Cerebellar cortex (tissue), 1 donor: ENCODE measurements at places on chromosomes 6 and 20.

GRCh38 chr6:33018904-33019303, 9.5 kb upstream of the HLA-DOA start:
- no peak for DNase-seq

DNA sequence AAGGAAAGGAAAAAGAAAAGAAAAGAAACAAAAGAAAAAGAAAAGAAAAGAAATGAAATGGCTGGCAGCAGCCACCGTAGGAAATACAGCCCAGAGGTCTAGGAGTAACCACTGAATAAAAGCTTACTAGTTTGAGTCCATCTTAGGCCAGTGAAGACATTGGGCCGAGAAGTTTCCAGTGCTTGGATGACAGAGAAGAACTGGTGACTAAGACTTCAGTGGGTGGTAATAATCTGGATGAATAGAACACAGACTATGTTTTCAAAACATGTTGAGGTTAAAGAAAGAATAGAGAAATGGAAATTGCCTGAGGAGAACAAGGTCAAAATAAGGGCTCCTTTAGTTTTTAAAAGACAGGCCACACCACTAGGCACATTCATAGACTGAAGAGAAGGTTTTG, 198.8 kb downstream of the ATXN1 start:
- no peak for DNase-seq

DNA sequence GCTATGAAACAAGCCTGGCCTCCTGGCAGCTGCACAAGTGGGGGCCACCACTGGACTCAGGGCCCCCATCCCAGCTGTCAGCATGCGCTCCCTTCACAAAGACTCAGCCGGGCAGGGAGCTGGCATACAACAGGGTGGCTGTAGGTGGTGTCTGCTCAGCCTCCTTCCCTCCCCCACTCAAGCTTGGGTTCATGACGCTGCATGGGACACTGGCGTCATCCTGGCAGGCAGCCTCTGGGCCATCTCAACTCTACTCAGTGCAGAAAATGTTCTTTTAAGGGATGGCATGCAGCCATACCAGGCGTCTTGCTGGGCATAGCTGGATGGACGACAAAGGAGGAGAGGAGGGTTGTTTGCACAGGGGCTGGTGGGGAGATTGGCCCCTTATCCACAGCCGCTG, 30.5 kb downstream of the SAYSD1 start:
- peak; percentile 5 for DNase-seq

DNA sequence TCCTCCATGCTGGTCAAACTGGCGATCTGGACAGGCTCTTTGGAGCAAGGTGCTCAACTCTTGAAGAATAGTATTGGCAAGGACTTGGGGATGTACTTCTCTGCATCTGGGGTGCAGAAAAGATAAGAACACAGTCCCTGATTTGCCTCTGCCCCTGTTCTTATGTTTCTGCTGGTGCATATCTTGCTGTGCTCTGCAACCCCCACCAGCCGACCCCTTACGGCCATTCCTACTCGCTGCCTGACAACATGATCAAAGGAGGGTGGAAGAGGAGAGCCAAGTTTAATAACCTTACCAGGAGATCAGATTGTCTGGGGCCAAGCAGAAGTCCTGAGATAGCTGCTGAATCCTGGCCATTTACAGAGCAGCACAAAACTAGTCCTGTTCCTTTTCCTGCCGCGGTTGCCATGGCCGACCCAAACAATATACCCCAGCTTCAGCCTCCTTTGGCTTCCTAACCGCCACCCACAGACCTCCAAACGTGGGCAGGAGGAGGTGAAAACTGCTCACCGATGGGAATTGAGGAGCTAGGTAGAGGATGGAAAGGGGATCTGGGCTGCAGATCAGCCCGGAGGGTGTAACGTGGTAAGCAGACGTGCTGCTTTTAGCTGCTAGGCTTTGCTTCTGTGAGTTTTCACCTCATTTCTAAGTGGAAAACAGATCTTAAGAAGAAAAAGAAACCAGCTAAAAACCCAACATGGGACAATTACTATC, 60.9 kb downstream of the ATXN1 start:
- DNase-seq, result no peak

DNA sequence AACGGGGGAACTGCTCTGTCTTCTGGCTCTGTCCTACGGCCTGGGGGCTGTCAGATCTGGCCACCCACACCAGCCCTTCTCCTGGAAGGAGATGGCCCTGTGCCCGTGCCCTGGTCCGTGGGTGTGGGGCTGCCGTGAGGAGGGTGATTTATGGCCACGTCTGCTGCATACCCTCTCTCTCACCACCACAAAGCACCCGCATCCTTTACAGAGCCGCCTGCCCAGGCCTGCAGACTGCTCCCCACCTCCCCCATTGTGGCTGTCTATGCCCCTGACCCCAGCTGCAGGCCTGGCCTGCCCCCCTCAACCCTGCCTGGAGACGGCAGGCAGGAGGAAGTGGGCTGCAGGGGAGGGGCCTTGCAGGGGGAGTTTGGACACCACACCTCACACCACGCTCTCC, 72.7 kb upstream of the GATA5 start:
- DNase-seq, result no peak

GRCh38 chr20:60210779-60211617, 252.8 kb downstream of the CDH26 start:
- DNase-seq, result peak; percentile 52

DNA sequence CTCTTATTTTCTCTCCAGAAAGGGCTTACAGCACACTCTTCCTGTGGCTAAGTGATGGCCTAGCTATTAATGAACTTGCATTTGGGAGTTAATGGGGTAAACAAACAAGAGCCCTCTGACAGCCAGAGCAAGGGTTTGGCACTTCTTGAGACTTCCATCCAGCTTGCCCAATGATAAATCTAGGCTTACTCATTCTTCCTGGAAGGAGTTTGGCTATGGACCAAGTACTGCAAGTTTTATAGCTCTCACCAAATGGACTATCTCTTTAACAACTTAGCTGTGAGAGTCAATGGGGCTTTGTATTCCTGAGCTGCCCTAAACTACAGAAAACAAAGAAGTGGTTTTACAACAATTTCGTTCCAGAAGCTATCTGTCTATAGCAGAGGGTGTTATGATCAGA, 16.7 kb upstream of the PI3 start:
- no peak for DNase-seq

DNA sequence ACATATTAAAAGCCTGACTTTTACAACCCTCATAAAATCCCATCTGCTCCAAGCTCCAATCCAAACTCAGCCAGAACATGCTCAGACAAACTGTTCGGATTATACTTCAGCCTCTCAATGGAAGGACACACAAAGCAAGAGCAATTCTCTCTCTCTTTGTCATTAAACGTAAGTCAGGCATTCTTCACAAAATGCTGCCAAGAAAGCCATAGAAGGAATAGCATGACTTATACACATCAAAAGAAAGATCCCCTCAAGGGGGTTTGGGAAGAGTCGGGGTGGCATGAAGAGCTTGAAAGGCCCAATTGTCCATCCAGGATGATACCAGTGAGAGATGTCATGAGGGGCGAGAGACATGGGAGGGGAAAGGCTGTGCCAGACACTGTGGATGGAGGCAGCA, 268.9 kb downstream of the PREX1 start:
- no peak for DNase-seq

GRCh38 chr6:53119349-53119748, 29.3 kb downstream of the GCM1 start:
- no peak for DNase-seq

GRCh38 chr6:155604991-155605390, 149.4 kb upstream of the NOX3 start:
- DNase-seq, result no peak

DNA sequence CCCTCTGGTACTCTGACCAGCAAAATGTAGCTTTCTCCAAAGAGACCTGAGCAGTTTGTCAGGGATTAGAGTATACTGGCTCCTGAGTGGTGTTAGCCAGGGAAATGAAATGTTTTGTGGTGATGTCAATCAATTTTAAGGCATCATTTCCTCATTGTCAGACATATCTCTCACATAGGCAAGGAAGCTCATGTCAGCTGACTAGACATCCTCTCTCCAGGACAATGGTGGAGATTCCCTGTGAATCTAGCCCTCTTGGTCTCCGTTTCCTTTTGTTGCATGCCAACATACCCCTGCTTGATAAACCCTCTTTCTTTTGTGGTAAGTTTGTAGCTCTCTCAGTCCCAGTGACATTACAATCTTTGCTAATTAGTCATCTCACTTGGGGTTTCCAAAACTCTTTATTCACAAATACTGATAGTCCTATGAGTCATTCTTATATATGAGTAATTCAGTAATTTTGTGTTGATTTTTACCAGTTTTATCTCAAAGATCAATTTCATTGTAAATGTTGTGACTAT, 135.6 kb upstream of the PTPRK start:
- no peak for DNase-seq

DNA sequence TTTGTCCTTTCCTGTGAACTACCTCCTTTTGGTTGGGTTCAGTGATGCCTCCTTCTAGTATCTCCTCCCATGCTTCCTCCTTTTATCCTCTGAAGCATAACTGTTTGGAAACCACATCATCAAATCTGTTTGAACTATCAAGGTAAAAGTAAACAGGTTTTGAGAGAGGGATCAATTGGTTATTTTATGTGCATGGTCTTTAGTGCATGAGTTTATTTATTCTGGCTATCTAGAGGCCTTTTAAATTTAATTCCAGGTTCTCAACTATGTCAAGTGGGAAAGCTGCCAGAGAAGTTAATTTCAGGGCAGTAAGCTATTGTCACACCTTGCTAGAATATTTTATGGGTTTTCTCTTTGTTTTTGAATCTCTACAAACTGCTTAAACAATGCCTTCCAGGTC, 54.1 kb downstream of the WASF1 start:
- no peak for DNase-seq

GRCh38 chr6:125828476-125829039, 37.8 kb downstream of the NCOA7 start:
- DNase-seq, result no peak

DNA sequence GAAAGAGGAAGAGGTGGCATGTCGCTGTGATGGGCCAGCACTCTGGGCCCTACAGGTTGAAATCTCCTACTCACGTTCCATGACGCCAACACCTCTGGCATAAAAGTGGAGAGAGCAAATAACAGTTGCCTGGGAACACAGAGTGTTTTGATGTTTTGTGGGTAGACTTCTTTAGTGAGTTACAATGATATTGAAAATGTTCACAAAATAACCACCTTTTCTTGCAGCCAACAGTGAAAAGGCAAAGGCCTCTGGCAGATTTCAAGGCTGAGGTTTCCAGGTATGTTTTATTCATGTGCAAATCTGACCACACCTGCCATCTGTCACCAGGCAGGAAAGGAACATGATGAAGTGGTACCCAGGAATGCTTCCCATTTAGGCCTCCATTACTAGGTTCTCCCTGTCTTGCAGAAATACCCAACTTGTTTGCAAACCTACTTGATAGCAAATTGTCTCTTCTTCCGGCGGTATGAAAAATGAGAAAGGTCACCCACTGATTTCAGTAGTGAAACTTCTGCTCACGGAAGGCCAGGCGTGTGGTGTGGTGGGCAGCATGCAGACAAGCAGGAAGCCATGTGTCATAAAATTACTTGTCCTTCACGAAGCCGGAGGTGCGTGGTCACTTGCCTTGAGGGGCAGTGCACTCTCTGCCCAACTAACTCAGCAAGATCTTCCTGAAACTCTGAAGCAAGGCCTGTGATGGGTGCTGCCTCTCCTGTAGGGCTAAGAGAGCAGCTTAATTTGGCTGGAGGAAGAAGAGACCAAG, 299.1 kb upstream of the PRDM1 start:
- DNase-seq, result peak; percentile 7

DNA sequence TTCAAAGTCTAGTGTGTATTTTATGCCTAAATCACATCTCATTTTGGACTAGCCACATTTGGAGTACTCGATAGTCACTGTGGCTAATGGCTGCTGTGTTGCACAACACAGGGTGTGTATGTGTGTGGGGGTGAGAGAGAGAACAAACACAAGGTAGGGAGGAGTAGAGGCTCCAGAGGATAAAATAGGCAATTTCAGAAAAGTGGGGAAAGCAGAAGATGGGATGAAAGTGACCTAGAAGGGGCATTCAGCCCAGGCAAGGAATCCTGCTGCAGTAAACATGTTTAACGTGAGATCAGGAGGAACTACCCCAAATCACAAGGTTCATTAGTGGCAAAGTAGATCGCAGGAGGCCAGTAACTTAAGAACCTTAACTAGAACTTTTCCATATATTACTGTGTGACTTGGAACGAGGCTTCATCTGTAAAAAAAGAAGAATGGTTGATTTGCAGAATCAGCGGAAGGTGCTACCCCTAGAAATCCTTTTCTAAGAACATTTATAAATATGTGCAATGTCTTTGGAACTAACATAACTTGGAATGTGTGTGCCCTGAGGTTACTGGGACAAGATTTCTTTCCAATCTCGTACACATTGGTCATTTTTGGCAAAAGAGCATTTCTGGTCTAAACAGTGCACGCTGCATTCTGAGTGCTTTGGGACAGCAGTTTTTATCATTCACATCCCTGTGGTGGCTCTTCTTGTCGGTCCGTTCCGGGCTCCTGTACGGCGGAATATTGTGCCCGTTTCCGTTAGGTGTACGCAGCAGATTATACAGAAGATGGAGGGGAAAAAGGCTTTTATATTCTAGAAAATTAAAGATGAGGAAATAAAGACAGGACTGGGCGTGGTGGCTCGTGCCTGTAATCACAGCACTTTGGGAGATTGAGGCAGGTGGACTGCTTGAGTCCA, 2.6 kb downstream of the DUSP22 start:
- no peak for DNase-seq

DNA sequence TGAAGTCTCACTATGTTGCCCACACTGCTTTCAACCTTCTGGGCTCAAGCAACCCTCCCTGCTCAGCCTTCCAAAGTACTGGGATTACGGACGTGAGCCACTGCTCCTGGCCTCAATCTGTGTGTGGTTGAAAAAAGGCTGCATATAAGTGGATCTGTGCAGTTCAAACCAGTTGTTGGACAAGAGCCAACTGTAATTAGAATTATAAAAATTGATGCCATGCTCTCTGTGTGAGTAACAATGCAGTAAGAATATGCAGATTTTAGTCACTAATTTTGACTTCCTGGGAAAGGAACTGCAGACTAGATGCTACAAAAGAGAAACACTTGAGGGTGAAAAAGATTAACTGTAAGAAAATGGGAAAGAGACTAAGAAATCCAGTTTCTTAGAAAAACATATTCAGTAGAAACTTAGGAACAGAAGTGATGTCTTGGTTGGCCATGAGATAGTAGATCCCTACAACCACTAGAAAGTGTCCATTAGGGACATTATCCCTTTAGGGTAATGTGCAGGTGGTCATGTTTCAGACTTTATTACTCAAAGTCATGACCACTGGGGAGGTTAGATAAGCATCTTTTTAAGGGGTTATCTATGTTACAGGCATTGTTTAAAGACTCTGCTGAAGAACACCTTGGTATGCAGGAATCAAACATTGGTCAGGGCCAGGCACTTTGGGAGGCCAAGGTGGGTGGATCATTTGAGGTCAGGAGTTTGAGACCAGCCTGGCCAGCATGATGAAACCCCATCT, 26.3 kb downstream of the ITCH start:
- DNase-seq, result no peak
